ENCODE measurements at places on chromosomes 7 and 10.

- DNase-seq = no peak
Measured at GRCh38 chr7:8590791-8591190, 157.4 kb downstream of the NXPH1 start.

DNA sequence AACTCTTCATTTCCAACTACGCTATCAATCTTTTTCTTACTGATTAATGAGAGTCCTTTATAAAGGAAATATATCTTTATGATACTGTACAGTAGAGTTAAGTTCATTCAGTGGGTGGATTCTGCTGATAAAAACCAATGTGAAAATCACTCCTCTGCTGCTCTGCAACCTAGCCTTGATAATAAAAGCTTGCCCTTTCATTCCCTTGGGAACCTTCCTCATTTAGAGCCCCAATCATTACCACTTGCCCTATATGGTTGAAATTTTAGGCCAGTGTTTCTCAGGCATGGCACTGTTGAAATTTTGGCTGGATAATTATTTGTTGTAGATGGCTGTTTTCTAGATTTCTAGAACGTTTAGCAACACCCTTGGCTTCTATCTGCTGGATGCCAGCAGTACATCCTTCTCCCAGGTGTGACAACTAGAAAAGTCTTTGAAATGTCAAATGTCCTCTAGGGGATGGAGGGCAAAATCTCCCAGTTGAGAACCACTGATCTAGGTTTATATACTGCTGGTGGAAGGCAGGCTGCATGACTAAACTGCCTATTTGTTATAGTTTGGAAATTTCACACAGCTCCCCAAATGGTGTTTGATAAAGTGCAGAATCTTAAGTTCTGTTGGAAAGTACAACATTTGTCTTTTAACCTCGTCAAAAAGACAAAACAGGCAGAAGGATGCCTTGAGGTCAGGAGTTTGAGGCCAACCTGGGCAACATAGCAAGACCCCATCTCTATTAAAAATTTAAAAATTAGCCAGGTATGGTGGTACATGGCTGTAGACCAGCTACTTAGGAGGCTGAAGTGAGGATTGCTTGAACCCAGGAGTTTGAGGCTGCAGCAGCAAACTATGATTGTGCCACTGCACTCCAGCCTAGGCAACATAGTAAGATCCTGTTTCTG lies 8.9 kb upstream of the SIRT1 start:
- no peak for DNase-seq

GRCh38 chr7:73515178-73515577 lies 6.9 kb downstream of the BAZ1B start:
- DNase-seq = no peak

GRCh38 chr10:100744987-100745881 lies at the start of gene PAX2:
TSS of gene PAX2 (plus strand) at chr10:100745582. CDS start at chr10:100746261, 679 bp downstream.
- DNase-seq = peak; percentile 90

- DNase-seq = no peak
Measured at GRCh38 chr10:22617516-22617915, 96.9 kb downstream of the PIP4K2A start.

- DNase-seq = no peak
Measured at GRCh38 chr7:129122751-129123509, 21.6 kb upstream of the TSPAN33 start.

- peak; percentile 48 for DNase-seq
Measured at GRCh38 chr10:82934429-82934828, 1059.4 kb downstream of the NRG3 start.

DNA sequence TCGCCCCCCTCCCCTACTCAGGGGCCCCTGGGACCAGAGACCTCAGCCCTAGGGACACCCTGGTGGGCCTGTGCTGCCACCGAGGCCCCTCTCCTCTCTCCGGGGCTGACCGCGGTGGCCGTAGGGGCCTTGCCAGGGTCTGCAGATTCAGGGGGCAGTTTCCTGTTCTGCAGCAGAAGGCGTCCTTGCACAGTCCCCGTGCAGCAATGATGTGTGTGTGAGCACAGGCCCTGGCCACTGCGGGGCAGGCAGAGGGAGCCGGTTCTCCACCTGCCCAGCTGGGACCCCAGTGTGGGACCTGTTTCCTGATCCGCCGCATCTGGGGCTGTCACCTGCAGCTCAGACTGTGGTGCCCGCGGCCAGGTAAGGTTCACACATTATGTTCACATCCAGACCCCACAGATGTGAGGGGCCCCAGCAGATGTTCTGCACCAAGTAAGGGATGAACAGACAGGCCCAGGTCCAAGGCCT lies 60.7 kb upstream of the DNAJB6 start:
- no peak for DNase-seq

DNA sequence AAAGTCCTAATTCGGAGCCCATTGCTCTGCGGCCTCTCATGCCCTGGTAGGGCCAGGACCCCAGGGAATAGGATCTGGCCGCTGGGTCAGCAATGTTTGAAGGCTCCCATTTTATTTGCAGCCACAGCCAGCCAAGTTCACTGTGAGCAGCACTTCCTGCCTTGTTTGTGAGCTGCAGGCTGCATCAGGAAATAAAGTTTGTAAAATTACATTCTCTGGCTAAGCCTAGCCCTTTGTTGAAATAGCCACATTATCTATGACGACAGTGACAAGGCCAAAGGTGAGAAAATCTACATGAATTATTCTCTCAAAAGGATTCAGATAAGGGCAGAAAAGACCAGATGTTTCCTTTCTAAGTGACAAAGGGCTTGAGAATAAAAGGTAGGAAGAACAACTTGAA lies 23.7 kb upstream of the ITGB1 start:
- no peak for DNase-seq

GRCh38 chr7:44998153-44998871 lies 1.7 kb upstream of the CCM2 start:
- DNase-seq = no peak

DNA sequence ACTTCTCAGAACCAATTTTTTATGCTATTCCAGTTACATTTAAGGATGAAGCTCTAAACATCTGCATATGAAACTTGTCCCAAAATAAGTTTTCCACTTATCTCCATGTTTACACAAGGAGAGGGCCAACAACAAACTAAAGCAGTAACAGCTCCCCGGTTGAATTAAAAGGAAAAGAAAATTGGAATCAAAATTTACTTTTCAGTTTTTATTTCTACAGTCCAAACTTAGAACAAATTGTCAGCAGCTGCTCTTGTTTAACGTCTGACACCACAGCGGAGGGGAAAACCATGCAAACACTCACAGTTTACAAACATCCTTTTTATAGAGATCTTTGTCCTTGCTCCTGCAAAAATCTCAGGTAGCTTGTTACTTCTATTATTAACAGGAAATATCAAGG lies 101.3 kb downstream of the COL28A1 start:
- no peak for DNase-seq

GRCh38 chr10:90571481-90572258 lies 286.2 kb downstream of the HTR7 start:
- no peak for DNase-seq

DNA sequence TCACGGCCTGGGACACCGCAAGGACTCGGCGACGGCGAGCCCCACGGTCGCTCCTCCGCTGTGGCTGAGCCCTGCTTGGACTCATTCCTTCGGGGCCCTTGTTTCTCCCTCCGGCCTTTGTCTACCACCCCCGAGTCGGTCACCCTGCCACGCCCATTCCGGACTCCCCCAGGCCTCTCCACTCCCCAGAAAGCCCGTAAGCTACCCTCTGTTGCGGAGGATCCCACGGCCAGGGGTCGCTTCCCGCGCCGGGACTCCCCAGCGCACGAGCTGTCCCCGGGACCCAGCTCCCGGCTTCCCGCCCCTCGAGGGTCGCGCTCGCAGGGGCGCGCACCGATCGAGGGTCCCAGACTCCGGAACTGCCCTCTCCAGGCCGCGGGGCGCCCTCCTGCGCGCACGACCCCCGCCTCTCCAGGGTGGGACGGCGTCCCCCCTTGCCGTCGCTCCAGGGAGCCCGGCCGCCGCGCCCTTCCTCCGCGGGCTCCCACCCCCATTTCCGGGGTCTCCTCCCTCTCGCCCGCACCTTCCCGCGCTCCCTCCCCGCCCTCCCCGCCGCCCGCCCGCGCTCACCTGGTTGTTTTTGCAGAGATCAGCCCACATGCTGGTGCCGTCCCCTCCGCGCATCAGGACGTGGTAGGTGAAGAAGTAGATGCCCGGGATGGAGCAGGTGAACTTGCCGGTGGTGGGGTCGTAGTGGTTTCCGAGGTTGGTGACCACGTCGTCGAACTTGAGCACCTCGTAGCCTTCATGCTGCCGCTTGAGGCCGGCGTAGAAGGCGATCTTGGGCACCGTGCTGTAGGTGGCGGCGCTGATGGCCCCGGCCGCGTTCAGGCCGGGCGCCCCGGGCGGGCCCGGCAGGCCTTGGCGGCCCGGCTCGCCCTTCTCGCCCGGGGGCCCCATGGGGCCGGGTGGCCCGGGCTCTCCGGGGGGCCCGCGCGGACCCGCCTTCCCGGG lies 1.5 kb downstream of the C1QL3 start:
- DNase-seq = peak; percentile 35

DNA sequence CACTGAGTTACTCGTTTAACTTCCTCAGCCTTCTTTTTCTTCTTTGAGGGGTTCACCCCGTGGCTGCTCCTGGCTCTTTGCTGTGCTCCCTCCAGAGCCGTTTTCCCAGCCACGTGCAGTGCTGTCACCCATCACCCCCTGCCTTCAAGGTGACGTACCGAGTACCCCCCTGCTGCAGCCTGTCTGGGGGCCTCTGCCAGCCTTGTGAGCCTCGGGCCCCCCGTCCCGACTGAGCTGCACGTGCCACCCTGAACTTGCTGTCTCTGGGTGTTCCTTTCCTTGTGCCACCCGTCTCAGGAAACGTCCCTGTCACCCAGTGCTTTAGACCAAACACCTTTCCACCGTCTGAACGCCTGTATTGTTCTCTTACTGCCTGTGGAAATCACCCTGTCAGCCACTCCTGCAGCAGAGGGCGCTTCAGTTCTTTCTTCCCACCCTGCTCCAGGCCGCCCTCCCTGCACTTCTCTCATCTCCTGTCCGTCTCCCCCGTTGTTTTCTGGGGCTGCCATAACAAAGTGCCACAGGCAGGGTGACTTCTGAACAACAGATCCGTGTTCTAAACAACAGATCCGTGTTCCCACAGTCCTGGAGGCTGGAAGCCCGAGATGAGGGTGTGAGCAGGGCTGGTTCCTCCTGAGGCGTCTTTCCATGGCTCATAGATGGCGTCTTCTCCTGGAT lies 44.6 kb downstream of the WDR37 start:
- DNase-seq = peak; percentile 65

DNA sequence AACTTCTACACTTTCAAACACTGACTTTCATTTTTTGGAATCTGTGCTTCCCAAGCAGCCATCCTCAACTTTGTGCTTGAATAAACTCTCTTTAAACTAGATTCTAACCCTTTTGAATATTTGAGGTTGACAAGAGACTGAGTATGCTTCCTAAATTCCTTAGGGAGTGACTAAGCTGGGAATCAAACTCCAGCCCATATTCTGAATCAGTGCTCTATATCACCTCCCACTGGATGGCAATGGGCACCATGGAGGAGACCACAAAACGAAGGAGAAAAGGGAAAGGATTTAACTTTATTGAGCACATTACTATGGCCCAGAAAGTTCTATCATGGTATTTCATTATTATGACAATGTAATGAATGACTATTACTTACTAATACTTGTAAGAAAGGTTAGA lies 17.2 kb upstream of the SLC26A4 start:
- DNase-seq = no peak

DNA sequence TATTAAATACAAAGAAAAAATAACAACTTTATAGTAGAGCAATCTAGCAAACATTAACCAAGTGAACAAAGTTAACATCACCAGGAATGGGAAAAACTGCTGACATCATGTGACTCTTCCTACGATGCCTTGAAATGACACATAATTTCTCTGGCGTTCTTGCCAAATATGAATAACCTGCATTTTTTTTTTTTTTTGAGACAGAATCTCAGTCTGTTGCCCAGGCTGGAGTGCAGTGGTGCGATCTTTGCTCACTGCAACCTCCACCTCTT lies 126.5 kb upstream of the VKORC1L1 start:
- no peak for DNase-seq

DNA sequence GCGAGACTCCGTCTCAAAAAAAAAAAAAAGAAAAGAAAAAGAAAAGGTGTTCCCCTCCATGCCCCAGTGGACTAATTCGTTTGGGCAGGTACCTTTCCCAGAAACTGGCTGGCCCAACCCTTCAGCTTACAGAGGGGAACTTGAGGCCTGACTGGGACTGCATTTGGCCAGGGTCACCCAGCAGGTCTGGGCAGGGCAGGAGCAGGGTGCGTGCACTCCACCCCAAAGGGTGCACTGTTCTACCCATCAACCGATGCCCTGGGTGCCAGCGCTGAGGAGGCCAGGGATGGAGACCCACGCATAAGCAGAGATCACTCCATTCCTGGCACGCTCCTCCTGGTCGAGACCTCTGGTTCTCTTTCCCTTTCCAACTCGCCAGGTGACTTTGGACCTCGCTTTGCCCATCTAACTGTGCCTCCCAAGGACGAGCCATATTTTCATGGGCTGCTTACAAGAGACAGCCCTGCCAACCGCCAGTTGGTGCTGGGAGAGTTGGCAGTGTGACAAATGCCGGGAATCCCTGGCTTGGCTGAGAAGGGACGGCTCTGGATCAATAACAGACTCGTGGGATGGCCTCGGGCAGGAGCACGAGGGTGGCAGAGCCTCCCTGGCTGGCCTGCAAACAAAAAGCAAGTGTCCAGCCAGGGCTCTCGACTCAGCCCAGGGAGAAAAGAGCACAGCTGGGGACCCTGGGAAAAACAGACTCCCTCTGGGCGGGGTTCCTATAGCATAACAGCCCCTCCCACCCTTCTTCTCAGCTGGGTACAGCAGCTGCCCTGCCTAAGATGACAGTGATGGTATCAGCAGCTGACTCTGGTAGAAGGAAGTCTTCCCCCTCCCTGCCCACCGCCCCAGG lies 7.9 kb downstream of the HSPB1 start:
- no peak for DNase-seq

DNA sequence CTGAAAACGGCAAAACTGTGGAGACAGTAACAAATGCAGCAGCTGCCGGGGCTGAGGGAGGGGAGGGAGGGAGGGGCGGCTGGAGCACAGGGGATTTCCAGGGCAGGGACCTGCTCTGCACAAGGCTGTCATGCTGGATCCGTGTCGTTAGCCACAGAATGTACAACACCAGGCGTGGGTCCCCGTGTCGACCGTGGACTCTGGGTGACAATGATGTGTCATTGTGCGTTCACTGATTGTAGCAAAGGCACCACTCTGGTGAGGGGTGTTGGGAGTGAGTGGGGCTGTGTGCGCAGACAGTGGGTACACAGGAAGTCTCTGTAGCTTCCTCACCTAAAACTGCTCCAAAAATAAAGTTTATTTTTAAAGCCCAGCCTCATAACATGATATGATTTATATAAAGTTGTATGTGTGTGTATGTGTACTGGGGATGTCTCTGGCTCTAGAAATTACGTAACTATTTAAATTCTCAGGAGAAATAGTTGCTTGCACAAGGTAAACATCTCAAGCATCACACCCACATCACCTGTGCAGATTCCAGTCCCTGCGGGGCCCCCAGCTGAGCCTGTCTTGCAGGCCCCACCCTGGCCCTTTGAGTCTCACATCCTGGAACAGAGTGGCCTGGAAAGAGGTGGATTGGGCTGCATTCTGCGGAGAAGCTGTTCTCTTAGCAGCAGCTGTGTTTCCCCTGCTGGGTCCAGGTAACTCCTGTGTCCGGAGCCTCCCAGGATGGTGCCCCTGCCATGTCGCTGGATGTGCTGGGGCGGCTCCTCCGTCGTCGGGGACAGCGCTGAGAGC lies 135.7 kb downstream of the DYNC2I1 start:
- no peak for DNase-seq

GRCh38 chr7:32023376-32023775 lies 46.8 kb downstream of the PDE1C start:
- no peak for DNase-seq

GRCh38 chr7:50146692-50147091 lies 53.6 kb upstream of the ZPBP start:
- no peak for DNase-seq

Measured in neural progenitor cell (in vitro differentiated cells).